Stimulated activated CD4-positive, alpha-beta T cell treated with anti-CD3 and anti-CD28 coated beads, Interleukin-12 subunit alpha, Interleukin-12 subunit beta, amount 100 ng/mL, for 4 hours (primary cell): ENCODE measurements at places on chromosomes 13 and 19.

GRCh38 chr19:32873247-32873959 lies 3.8 kb upstream of the SLC7A9 start:
- no peak for DNase-seq

DNA sequence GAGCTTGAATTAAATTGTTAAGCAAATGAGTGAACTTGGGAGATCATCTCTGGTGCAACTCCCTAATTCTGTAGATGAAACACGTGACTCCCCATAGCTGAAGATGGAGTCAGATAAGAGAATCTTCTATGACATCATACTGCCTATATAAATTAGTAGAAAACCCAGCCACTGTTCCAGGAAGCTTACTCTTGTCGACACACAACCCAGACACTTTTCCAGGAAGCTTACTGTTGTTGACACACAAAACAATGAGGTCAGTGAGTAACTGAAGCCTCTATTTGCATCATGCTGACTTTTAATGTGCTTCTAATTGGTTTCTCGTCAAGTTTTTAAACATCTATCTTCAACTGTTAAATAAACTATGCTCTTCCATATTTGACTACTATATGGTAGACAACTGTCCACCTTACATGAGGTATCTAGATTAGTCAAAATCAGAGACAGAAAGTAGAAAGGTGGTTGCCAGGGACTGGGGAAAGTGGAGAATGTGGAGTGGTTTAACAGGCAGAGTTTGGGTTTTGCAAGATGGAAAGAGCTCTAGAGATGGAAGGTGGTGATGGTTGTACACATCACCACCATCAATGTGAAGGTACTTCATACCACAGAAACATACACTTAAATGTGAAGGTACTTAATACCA lies 168.2 kb downstream of the FGF14 start:
- no peak for DNase-seq

DNA sequence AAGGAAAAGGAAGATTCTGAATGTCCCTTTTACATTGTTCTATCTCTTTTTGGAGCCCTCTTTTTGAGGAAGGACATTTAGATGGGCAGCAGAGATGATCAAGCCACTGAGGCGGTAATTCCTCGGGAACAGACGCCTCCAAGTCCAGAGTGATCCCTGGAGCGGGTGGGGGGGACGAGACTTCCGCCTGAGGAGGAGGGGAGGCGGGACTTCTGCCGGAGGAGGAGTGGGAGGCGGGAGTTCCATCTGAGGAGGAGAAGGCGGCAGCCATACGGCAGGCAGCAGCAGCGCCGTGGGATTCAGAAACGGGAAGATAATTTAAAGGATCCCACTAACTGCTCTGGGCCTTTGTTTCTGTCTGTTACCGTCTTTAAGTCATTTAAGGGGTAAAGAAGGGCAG lies 37.6 kb upstream of the CD177 start:
- no peak for DNase-seq

- DNase-seq: no peak
Measured at GRCh38 chr19:7670790-7671189, 1.9 kb downstream of the RETN start.

DNA sequence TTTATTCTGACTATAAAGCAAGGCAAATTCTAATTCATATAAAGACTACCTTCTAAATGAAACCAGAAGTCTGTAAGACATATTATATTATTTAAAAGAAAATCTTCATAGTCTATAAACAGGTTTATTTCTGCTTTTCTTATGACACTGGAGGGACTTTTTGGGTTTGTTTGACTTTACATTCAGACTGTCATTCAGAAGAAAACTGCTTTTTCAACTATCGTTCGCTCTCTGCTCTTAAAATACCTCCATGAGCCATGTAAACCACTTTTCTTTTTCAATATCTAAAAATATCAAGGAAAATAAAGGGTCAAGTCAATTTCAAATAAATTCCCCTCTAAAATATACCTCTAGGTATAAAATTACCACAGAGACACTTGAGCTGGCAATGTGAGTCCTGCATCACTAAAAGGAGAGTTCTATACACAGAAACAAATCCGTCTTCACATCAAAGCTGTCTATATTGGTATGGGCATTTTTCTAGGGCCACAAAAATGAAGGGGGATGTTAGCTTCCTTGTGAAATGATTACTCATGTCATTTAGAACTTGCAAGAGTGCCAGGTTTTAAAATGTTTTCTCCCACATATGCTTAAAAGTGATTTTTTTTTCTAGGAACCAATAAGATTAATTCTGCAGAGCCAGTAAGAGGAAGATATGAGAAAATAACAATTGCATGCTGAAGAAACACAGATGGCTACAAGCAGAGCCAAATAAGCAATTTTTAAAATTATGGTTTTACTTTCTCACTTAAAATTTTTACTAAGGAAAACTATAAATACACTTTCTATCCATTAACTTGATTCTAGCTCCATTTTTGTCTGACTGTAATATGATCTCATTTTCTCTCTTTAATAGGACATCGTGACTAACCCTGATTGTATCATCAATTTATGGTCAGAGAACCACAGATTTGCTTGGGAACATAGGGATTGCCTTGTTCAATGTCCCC lies 181.8 kb downstream of the TBC1D4 start:
- no peak for DNase-seq

GRCh38 chr13:26742691-26743358 lies 17.8 kb downstream of the GPR12 start:
- no peak for DNase-seq

- DNase-seq: no peak
Measured at GRCh38 chr13:111017755-111018459, 97.2 kb upstream of the ARHGEF7 start.

DNA sequence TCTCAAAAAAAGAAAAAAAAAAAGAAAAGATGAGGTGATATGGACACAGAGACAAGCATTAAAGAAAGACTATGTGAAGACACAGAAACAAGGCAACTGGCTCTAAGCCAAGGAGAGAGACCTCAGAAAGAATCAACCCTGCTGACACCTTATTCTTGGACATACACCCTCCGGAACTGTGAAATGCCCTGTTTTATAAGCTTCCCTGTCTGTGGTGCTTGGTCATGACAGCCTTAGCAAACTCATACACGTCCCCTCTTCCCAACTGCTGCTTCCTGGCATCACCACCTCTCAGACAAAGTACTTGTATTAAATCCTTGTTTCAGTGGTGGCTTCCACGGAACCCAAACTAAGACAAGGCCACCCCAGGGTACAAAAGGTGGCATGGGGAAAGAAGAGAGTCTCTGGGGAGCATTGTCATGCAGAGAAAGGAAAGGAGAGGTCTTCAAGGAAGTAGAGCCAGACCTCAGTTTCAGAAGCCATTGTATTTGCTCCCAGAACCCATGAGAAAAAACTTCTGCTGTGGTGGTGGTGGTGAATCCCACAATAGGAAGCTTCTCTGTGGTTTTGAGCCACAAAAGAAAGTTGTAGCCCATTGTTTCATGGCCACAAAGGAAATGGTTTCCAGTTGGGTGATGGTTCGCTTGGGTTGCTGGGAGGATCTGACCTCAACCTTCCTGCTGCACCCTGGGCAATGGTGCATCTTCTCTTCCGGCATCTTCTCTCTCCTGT lies 16.3 kb upstream of the TSPAN16 start:
- no peak for DNase-seq

DNA sequence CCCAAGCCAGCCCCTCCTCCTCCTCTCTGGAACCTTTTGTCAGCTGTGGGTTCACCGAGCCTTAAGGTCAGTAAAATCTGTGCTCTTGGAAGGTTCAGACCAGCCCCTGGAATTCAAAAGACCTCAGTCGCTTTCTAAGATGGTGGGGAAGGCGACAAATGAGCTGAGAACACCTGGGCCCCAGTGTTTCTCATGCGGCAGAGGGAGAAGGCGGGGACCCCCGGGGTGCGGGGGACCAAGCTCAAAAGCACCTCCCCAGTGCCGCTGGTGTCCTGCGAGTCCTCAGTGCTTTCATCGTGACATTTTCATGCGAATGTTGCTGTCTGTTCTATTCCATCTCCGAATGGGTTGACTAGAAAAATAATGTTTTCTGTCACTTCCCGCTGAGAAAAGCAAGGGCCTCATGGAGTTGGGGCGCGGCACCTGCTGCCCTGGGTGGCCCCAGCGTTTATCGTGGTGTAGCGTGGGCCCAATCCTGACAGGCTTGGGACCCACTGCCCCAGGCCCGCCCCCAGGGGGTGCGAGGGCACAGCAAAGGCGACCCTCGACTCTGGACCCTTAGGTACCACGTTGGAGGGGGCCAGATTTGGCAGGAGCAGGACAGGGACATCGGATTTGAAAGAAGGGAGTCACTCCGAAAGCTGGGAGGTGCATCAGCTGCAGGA lies 751 bp upstream of the NTN5 start:
- no peak for DNase-seq

DNA sequence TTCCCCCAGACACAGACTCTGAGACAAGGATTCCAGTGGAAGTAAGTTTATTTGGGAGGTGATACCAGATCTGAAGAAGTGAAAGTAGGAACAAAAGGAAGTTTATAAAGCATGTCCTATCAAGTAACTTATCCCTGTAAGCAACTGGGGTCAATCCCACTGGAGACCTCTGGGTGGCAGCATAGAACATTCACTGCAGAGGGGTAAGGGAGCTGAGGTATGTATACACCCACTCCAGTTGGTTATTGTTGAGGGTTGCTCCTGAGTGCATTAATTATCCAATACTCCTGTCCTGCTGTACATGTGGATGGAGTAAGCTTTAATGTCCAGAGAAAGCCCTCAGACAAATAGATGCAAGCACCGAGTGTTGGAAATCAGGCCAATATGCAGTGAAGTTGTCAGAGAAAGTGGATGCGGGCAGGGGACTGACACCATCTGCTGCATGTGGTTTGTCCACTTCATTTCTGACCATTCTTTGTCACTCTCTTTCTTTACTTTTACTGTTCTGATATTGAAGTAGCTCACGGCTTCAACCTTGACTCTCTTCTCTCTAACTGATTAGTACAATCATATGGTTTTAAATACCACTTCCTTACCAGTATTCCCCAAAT lies 46.7 kb downstream of the NOTCH3 start:
- no peak for DNase-seq

- no peak for DNase-seq
Measured at GRCh38 chr13:73109288-73109899, 50.6 kb downstream of the KLF5 start.

DNA sequence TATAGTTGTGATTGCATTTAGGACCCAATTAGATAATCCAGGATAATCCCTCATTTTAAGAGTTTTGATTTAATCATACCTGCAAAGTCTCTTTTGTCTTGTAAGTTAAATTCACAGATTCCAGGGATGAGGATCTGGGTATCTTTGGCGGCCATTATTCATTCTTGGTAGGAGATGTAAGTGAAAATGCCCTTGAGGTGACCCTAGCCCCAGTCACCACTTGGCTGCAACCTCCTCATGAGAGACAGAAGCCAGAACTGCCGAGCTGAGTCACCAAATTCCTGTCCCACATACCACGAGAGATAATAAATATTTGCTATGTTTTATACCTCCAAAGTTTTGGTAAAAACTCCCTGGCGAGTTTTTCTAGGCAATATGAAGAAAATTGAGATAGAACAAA lies 389.4 kb downstream of the RFC3 start:
- DNase-seq: no peak

DNA sequence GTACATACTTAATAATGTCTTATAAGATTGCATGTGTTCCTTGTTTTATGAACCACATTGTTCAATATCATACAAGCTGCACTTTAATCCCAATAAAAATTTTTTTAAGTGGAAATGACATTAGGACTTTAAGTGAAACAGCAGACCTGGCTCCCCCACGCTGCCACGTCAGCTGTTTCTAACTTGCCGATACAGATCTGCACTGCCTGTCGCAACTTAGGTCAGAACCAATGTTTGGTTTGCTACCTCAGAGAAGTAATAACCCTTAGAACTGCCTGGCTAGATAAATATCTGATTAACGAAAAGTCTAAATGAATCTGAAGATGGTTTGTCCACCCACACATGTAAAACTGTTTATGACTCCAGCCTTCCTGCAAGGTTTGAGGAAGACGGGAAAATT lies 327.5 kb upstream of the DACH1 start:
- DNase-seq: no peak

DNA sequence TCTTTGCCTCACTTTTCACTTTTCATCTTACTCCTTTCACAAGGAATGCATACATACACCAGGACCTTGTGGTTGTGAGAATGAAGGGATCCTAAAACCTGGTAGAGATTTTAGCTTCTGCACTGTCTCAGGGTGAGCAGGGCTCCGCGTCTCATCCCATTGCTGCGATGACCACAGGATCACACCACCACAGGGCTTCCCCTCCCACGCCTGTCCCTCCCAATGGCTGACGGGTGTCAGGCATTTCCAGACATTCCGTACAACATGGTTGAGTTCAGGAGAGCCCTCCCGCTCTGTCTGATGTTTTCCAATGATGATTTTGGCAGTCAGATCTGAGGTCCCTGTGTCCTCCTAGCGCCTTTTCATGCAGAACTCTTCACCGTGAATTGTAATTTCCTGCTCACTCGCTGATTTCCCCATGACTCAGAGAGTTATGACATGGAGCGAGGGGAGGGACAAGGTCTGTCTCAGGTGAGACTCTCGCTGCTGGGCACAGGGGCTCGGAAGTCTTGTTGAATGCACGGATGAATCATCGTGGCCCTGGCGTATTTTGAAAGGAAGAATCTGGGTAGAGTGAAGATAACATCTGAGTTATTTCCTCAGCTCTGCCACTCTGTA lies 102.8 kb downstream of the TEX29 start:
- DNase-seq: no peak

- DNase-seq: no peak
Measured at GRCh38 chr19:47377208-47377701, 28.1 kb downstream of the DHX34 start.

GRCh38 chr19:18000480-18000914 lies 7.5 kb upstream of the ARRDC2 start:
- no peak for DNase-seq

GRCh38 chr13:32976912-32977311 lies 39.3 kb upstream of the KL start:
- DNase-seq: no peak

- no peak for DNase-seq
Measured at GRCh38 chr13:70644052-70644451, 535.8 kb upstream of the KLHL1 start.

- DNase-seq: no peak
Measured at GRCh38 chr13:105466376-105466775, 1069.1 kb downstream of the EFNB2 start.

DNA sequence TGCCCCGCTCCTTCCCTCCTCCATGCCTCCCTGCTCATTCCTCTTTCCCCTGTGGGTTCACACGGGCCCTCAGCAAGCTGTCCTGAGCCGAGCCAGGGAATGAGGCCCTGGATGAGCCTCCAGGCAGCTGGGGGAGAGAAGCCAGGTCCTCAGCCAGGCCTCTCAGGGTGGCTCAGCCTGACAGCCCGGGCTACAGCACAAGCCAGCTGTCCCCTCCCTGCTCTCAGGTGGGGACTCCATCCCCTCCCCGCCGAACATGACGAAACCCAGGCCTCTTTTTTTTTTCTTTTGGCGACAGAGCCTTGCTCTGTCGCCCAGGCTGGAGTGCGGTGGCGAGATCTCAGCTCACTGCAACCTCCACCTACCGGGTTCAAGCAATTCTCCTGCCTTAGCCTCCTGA lies 40.0 kb upstream of the MATK start:
- no peak for DNase-seq

GRCh38 chr13:80000684-80001509 lies 340.0 kb downstream of the SPRY2 start:
- DNase-seq: no peak
